ENCODE measurements at places on chromosomes 13 and 19. TPM values are rescaled to one million over a fixed set of nuclear protein-coding genes. Genes with fewer than 3 reads are reported as not detected.

PEG3 gene
- 25.3 TPM for polyA plus RNA-seq

ZNF805 gene
- polyA plus RNA-seq: 6.9 TPM

EDNRB gene
- polyA plus RNA-seq: 138 TPM

DNA sequence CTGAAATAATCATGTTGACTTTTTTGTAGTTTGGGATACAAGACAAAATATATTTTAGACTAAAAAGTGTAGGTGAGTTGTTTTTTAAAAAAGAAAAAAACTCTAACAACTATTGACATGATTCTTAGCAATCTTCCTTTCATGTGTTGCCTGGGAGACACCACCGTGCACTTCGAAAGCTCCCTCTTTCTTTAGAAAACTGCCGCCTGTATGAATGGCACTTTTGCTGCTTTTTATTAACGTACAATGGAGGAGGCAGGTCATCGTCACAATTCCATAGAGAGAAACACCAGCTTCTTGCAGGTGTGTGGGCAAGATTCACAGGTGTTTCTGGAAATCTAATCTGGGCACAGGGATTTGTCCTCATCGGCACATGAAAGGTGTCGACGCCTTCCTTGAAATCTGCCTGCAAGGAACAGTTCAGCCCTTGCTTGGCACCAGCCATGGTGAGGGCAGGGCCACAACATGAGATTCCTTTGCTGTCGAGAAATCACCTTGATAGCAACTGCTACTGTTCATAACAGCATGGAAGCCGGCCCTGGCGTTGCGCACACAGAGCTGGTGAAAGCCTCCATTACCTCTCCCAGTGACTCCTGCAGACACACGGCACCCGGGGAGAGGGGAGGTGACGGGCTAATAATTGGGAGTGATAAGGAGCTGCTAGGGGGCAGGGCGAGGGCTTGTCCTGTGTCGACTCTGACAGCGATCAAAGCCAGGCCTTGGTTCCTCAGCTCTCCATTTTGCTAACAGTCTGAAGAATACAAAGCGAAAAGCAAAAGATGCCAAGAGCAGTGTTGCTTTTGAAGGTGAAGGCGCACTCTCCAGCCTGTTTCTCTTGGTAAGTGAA, 66.5 kb downstream of the EFNB2 start:
- DNase-seq: no peak

GRCh38 chr13:102212729-102213128, 189.1 kb downstream of the FGF14 start:
- no peak for DNase-seq

GRCh38 chr13:73492811-73493210, 434.0 kb downstream of the KLF5 start:
- no peak for DNase-seq

DNA sequence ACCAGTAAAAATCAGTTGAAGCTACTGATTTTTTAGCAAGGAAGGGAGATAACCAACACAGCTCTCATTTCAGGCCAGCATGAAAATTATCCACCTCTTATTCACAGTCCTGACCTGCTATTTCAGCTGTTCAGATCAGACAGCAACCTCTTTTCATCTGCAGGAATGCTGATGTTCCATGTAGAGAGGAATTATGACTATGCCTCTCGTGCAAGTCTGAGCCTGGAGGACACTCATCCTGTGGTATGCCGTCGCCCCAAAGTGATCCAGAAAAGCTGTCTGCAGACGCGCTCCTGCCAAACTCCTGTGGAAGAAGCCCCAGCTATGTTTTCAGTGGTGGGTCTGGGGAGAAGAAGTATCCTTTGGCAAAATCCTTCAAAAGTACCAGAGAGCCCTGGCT, 563.5 kb upstream of the SLITRK1 start:
- DNase-seq: no peak

GRCh38 chr13:113040031-113040430, 65.6 kb upstream of the F7 start:
- no peak for DNase-seq

DNA sequence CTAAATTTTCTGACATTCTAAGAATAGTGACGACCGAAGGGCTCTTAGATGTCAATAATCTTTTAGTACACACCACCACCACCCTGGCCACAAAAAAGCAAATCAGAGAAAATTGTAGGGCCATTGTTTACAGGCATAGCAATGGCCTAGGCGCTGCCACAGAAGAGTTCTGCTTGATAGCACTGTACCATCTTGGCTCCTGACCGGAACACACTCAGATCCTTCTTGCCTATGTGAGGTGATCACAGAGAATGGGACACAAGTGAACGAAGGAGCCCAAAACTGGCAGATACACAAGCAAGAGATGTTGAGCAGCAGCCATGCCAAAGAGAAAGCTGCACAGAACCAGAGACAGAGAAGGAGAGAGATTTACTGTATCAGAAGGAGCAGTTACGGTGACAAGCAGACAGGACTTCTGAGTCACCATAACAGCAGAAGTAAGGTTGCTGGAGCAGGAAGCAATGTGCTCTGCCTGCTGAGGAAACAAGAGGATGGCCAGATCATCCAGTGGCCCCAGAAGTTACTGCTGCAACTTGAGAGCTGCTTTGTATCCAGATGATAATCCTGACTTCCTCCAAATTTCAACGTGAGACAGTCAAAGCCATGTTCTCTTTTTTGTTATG, 105.2 kb downstream of the SLITRK6 start:
- DNase-seq: no peak

GRCh38 chr13:24145240-24145639, 15.3 kb upstream of the SPATA13 start:
- no peak for DNase-seq

DNA sequence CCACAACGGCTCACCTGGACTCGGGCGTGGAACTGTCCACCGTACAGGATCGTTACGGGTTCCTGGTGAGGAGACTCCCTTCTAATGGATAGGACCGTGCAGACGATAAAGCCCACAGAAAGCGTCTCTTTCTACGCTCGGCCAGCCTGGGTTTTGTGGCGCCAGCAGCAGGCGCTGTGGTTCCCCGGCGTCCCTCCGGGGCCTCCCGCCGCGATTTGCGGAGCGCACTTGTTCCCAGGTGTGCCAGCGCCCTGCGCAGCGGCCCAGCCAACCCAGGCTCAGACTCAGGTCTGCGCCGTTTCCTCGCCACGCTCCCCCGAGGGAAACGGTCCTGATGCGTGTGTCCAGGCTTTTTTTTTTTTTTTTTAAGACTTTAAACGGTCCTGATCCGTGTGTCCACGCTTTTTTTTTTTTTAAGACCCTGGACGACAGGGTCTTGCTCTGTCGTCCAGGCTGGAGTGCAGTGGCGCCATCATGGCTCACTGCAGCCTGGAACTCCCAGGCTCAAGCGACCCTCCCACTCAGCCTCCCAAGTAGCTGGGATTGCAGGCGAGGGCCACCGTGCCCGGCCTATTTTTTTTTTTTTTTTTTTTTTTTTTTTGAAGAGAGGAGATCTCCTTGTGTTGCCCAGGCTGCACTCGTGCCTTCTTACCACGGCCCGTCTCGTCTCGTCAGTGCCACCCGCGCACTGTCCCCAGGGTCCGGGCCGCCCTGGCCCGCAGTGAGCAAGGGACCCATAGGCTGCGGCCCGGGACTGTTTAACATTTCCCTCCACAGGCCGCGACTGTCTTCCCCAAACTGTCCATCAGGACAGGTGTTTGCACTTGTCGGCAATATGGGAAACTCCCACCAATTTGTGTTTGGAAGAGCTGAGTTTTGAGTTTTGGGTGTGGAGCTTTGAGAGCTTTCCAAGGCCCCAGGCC, 23.8 kb downstream of the GJA3 start:
- DNase-seq: no peak
